Daoy (cell line): ENCODE measurements at places on chromosomes 12 and 14. TPM values are rescaled to one million over a fixed set of nuclear protein-coding genes. Genes with fewer than 3 reads are reported as not detected.

Gene CACNA2D4
- 0.74 TPM in 1 of 2 replicates, not detected in the other for total RNA-seq

Gene FOXA1
- total RNA-seq = 6.5 and 11.2 TPM in 2 replicates

Gene PMEL
- total RNA-seq = 0.06 and 0.12 TPM in 2 replicates

Gene CLECL1
- total RNA-seq = not detected in 2 replicates

Gene PARPBP
- total RNA-seq = 43.3 and 66.3 TPM in 2 replicates

Gene DIABLO
- total RNA-seq = 133 and 147 TPM in 2 replicates

Gene SRP54
- 147 and 149 TPM in 2 replicates for total RNA-seq

Gene PRICKLE1
- total RNA-seq = 2.4 and 13.2 TPM in 2 replicates

Gene PRB2
- not detected in 2 replicates for total RNA-seq

Gene EFS
- 0.80 and 1.4 TPM in 2 replicates for total RNA-seq
